ENCODE measurements at places on chromosomes 6 and 20.

DNA sequence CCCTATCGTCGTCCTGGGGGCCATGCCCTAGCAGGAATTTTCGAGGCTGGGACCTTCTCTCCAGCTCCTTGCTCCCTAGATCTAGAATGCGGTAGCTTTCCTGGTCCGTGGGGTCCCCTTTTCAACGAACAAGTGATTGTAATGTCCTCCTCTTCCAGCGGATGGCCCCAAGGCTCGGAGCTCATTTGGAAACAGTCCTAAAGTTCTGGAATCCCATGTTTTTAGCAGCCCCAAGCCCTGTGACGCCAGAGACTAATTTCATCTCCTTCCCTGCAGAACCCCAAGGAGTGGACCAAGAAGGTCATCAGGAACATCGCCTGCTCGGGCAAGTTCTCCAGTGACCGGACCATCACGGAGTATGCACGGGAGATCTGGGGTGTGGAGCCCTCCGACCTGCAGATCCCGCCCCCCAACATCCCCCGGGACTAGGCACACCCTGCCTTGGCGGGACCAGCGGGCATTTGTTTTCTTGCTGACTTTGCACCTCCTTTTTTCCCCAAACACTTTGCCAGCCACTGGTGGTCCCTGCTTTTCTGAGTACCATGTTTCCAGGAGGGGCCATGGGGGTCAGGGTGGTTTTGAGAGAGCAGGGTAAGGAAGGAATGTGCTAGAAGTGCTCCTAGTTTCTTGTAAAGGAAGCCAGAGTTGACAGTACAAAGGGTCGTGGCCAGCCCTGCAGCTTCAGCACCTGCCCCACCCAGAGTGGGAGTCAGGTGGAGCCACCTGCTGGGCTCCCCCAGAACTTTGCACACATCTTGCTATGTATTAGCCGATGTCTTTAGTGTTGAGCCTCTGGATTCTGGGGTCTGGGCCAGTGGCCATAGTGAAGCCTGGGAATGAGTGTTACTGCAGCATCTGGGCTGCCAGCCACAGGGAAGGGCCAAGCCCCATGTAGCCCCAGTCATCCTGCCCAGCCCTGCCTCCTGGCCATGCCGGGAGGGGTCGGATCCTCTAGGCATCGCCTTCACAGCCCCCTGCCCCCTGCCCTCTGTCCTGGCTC lies 48.5 kb downstream of the PYGB start:
- DNase-seq: peak; percentile 31

DNA sequence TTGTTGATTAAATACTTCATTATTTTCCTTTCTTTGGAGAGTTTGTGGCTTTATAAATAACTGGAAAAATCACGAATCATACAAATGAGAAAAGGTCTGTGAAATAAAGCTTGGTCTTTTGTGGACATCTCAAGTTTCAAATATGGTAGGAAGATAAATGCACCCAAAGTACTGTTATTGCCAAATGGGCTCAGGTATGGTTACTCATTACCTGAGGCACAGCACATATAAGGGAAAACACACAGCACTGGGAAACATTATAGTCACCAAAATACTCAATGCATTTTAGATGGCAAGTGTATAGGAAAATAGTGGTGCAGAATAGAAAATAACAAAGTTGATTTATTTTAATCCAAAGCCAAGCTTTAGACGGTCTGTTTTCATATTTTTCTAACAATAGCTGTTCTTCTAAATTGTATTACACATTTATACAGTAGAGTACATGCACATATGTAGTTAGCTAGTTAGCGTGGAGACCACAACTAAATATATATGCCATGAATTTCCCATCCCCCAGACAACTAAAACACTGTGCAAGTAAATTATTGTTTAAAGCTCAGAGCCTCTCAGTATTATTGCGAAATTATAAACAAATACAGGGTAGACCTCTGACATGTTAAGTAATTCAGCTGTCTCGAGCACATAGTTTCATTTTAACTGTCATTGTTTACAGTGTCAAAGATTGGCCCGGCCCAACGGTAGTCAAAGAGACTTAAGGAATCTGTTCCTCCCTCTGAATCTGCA lies 336.0 kb downstream of the SYNE1 start:
- no peak for DNase-seq

DNA sequence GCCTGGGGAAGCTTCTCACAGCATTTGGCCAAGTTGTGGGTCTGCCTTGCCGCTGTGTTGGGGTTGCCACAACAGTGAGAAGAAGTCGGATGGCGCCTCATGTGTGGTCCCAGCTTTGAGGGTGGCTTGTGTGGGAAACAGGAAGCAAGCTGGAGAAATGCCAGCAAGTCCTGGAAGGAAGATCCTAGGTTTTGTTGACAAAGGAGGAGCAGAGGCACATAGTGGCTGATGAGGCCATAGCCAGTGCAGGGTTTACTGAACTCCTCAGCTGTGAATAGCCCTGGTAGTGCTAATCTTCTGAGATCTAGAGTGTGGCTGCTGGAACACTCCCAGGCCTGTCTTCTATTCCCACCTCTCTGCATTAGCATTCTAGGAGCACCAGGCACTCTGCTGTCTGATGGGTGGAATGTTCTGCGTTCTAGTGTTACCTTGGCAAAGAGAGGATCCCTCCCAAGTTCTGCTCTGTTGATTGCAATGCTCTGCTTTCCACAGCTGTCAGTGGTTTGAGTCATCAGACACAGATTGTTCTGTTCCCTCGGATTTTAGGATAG lies 25.2 kb downstream of the SNPH start:
- DNase-seq: peak; percentile 74

DNA sequence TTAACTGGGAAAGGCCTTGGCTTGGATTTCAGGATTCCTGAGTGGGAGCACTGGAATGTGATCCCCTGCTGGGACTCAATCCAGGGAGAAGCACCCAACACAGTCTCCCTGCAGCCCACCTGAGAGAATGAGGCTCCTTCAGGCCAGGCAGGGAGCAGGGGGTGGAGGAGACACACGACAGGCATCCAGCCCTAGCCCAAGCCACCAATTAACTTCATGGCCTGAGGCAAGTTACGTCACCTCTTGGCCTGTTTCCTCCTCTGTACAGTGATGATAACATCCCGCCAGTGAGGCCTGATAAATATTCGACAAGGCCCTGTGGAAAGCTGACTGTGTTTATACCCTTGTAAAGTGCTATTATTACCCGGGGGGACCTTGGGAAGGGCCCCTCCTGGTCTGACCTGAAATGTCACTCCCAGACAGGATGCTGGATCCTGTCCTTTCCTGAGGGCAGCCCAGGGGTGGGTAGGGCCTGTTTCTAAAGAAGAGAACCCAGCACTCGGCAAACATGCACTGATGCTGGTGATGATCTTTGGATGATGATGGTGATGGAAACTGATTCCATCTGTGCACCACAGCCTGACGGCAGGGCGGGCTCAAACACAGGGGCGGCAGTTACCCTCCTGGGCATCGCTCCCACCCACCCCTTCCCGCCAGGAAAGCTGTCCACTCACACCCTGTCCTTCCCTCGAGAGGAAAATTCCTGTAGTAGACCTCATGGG lies 12.4 kb downstream of the FRS3 start:
- peak; percentile 65 for DNase-seq

DNA sequence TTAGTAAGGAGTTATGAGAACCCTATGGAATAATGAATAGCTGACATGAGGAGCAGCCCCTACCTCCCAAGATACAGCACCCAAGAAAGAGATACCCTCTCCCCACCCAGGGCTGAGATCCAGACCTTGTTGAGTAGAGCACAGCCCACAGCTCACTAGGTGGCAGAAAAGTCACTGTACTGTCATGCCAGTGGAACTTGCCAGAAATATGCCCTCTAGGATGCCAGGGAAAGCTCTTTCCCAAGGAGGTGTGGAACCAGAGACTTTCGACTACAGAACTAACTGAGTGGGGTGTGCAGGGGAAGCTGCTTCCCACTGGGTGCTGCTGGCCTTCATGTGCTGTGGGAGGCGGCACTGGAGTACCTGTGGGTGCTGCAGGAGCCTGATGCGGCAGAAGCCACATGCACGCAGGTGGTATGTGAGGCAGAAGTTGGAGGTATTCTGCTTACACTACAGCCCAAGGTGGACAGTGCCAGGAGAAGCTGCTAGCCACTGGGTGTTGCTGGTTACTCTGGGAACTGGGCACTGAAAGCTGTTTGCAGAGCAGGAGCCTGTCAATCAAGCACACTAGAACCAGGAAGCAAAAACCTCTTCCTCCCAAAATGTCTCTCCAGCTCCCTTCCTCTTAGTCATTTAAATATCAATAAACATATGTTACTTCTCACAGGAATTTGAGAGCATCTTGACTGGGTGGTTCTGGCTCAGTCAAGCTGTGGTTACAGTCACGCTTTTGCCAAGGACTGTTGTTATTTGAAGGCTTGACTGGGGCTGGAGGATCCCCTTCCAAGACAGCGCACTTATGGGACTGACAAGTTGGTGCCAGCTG lies 17.8 kb downstream of the ARMC12 start:
- DNase-seq: no peak

DNA sequence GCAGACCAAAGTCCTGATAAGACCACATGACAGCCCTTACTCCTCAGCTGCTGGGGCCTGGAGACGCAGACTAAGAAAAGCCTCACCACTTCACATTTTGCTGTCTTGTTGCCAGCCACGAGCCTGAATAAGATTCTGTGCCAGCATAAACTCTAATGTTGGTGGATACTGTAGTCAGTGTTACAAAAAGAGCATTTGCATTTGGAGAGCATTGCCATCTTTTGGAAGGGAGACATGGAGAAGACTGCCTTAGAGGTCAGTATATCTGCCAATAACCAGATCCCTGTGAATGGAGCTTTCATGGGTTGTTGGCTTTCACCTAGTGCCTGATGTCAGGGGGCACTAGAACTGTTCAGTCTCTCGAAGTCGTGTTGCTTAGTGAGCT lies 315.2 kb downstream of the ZFAND3 start:
- DNase-seq: no peak

GRCh38 chr6:104166055-104166668 lies 693.6 kb downstream of the HACE1 start:
- no peak for DNase-seq

- no peak for DNase-seq
Measured at GRCh38 chr20:59157961-59158541, 5.6 kb upstream of the ZNF831 start.

DNA sequence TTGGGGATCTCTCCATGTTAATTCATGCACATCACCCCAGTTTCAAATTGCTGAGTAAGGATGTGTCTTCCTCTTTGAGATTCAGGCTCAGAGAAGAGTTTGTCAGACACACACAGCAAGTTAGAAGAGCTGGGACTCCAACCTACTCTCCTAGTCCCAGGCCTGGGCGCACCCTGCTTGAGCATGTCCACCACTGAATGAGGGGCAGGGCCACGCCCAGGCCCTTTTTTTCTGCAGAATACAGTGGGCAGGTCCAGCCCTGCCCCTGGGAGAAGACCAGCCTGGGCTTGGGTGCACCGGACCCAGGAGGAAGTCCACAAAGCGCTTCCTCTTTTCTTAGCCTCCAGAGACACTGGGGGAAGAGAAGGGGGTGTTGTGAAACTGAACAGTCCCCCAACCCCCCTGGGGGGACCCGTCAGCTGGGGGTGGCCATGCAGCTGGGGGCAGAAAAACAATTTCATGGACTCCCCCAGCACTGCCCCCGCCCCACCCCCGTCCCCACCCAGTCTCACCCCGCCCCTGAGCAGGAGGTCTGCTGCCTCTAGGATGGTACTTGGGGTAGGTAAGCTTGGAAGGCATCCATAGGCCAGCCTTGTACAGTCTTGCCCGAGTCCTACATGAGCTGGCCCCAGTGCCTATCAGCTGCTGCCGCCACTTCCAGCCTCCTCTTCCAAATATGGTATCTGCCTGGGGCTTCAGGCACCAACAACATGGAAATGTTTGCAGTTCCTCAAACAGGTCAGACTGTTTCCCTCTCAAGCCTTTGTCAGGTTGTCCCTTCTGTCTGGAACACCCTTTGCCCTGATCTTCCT lies 11.7 kb upstream of the HCK start:
- no peak for DNase-seq

DNA sequence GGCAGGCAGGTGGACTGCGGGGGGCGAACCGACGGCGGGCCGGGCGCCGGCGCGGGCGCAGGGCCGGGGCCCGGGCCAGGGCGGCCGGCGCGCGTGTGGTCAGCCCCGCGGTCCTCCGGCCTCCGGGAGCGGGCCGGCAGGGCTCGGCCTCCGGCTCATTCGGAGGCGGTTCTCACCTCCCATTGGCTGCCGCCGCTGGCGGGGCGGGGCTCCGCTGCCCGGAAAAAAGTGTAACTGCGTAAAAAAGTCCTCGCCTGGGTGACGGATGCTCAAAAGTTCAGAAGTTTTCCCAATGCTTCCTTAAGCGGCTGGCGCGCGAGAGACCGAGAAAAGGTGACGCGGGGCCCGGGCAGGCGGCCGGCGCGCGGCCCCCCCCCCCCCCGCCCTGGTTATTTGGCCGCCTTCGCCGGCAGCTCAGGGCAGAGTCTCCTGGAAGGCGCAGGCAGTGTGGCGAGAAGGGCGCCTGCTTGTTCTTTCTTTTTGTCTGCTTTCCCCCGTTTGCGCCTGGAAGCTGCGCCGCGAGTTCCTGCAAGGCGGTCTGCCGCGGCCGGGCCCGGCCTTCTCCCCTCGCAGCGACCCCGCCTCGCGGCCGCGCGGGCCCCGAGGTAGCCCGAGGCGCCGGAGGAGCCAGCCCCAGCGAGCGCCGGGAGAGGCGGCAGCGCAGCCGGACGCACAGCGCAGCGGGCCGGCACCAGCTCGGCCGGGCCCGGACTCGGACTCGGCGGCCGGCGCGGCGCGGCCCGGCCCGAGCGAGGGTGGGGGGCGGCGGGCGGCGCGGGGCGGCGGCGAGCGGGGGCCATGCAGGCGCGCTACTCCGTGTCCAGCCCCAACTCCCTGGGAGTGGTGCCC lies at the start of gene FOXC1:
Gene FOXC1 (plus strand): TSS at position 268 of the 849 bp plus-strand sequence. CDS start 531 bp downstream, at position 799.
- DNase-seq: peak; percentile 94

- DNase-seq: no peak
Measured at GRCh38 chr6:1328129-1328800, 16.4 kb downstream of the FOXQ1 start.

DNA sequence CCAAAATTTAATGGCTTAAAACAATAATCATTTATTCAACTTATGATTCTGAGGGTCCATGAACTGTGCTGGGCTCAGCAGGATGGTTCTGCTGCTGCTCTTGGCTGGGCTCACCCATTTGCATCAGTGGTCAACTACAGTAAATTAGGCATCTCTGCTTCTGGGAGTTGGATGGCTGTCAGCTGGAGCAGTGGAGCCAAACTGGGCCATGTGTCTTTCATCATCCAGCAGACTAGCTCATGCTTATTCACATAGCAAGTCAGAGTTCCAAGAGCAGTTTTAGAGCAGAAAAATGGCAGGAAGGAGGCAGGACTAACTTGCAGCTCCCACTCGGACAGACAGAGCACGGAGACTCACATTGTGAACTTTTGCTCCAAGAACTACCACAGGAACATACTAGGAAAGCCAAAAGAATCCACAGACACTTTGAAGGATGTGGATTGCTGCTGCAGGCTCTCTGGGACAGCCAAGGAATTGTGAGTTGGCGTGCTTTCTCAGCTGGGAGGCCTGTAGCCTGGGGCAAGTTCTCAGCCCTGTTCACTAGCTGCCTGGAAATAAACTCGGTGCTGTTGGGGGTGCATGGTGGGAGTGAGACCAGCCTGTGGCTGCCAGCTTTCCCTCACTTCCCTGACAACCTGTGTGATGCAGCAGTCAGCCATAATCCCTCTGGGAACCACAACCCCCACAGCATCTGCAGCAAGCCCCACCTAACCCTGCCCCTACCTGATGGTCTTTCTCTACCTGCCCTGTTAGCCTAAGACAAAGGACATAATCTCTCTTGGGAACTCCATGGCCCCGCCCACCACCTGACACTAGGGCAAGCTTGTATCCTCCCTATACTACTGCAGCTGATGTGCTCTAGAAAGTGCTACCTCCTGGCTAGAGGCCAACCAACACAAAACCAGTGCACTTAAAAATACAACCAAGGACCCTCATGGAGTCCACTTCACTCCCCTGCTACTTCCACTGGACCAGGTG lies 129.0 kb downstream of the JPH2 start:
- DNase-seq: no peak

All from dermis blood vessel endothelial cell (primary cell).